CD4-positive, alpha-beta T cell (primary cell): ENCODE measurements at places on chromosomes 4 and X.

DNA sequence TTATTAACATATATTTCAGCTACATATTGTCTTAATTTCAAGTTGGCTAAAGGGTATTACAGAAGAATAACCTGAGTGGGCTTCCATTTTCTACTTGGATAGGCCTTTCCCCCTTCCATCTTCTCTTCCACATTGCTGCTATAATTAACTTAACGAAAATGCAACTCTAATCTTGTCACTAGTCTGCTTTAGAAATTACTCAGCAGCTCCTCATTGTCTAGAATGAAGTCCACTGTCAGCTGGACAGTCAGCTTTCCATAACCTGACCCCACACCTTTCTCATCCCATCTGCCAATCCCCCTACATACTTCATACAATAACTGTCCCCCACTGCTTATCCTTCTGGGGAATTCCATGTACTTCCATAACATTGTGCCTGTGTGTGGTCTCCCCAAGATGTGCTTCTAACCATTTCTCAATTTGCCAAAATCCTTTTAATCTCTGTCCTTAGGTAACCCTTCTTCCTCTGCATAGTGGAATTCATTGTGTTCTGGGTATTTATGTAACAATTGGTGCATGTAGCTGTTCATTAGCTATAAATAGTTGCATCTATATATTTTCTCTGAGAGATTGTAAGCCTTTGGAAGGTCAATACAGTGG, 4.8 kb downstream of the MND1 start:
- DNase-seq: no peak

DNA sequence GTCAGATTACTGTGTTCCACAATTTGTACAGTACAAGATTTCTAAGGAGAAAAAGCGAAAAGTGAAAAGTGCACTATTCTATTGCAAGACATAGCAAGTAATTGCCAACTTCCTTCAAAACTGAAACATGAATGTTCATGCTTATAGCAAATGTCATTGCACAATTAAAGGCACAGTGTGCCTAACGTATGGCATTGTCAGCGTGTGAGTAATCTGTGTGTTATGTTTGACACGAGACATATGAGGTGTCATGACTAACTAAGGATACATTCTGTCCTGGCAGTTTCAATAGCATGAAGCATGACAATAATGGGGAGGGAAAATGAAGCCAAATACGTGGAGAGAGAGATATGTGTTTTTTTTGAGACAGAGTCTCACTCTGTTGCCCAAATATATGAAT, 33.6 kb upstream of the TBC1D9 start:
- no peak for DNase-seq

DNA sequence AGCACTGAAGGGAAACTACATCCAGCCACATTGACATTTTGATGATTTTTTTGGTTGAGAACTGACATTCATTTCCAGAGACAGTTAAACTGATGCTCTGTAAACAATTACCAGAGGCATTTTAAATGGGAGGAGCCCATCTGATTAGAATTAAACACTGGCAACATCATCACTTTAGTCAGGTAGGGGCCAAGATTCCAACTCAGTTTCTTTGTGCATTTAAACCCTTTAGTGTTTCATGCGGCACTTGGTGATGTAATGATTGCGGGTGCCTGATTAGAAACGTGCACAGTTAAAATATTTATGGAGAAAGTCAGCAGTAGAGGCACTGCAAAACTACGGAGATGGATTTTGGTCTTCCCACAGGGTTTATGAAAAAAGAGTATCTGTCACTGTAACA, 16.1 kb downstream of the TNIP3 start:
- DNase-seq: no peak

- DNase-seq: no peak
Observed at GRCh38 chr4:95167805-95168204, 381.0 kb downstream of the UNC5C start.

GRCh38 chr4:163681208-163681821, 186.8 kb downstream of the TMA16 start:
- DNase-seq: peak; percentile 73

- DNase-seq: no peak
Observed at GRCh38 chr4:110107866-110108265, 90.5 kb downstream of the ELOVL6 start.

DNA sequence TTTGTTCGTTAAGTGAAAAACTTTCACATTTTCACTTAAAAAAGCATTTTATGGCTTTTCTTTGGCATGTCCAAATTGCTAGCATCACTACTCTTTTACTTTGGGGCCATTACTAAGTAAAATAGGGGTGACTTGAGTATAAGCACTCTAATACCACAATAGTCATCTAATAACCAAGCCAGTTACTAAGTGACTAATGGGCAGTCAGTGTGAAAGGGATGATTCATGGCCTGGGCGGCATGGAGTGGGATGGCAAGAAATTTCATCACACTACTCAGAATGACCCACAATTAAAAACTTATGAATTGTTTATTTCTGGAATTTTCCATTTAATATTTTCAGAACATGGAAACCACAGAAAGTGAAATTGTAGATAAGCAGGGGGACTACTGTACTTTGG, 60.9 kb downstream of the BMP15 start:
- DNase-seq: no peak

- DNase-seq: no peak
Observed at GRCh38 chr4:124199185-124199584, 513.3 kb downstream of the ANKRD50 start.

- DNase-seq: no peak
Observed at GRCh38 chr4:139153411-139154133, 23.4 kb downstream of the ELF2 start.

GRCh38 chr4:8041172-8041571, 101.5 kb upstream of the AFAP1 start:
- DNase-seq: no peak

DNA sequence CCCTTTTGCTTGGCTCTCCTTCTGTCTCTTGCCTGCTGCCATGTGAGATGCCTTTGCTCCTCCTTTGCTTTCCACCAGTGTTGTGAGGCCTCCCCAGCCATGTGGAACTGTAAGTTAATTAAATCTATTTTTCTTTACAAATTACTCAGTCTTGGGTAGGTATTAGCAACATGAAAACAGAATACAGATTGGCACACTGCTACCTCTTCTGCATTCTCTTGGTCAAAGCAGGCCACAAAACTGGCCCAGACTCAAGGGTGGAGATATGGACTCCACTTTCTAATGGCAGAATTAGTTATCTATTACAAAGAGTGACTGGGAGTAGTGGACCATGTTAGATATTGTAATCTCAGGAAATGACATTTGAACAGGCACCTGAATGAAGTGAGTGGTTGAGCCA, 21.5 kb upstream of the CCDC149 start:
- no peak for DNase-seq

DNA sequence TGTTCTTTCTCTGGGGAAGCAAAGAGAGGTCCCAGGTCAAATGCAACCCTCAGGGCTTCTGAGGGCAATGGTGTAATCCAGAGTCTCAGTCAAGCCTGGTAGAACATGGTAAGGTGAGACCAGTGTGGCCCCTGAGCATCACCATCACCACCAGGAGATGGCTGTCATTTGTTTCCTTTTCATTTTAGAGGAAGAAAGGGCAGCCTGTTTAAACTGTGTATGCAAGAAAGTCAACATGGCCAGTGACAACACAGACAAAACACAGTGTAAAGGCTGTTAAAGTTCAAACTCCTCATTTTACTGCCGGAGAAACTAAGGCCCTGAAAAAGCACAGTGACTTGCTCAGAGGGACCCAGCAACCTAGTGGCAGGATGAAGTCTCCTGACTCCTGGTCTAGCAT, 2.0 kb upstream of the EDA start:
- DNase-seq: no peak

DNA sequence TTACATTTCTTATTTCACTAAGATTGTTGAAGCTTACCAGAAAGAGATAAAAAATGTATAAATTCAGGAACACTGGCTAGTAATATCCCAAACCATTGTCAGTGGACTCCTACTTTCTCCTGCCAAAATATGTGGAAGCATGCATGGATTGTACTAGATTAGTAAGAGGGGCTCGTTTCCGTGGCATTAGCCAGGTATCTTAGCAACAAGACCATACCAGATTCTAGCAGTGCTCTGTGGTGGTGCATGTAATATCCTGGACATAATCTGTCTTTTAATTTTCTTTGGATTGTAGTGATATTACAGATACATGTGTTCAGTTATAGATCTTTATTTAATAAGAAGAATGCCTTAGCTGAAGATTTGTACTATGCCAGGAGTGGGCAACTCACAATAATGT, 371.9 kb upstream of the PITX2 start:
- no peak for DNase-seq

DNA sequence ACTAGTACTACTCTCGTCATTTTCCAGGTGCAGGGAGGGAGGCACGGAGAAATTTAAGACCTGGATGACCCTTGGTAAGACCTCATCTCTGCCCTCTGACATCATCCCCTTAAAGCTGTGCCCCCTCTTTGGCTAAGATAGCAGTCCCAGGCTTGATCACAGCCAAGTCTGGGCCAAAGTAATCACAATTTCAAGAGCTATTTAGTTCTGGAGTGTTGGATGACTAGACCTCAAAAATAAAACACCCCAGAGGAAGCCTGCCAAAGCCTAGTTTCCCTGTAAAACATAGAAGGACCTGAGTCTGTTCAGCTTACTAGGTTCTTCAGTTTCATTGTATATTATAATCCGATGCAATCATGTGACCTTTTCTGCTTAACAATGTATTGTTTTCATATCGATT, 144.6 kb upstream of the ARHGEF9 start:
- DNase-seq: no peak

DNA sequence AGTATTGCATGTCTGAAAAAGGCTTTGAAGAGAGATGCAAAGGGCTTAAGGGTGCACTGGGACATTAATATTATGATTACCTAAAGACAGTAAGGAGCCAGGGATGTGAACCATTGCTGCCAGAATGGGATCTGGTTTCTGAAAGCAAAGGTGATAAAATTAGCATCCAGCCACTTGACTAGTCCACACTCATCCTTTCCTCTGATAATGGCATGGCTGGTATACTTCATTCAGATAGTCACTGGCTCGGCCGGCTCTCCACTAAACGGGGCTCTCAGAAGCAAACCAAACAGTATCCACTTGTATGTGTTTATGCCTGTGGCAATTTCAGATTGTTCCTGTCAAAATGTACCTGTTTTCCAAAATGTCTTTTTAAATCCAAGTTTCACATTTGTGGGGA, 46.4 kb downstream of the MAMLD1 start:
- DNase-seq: no peak

- DNase-seq: no peak
Observed at GRCh38 chr4:101187841-101188240, 159.5 kb downstream of the PPP3CA start.

DNA sequence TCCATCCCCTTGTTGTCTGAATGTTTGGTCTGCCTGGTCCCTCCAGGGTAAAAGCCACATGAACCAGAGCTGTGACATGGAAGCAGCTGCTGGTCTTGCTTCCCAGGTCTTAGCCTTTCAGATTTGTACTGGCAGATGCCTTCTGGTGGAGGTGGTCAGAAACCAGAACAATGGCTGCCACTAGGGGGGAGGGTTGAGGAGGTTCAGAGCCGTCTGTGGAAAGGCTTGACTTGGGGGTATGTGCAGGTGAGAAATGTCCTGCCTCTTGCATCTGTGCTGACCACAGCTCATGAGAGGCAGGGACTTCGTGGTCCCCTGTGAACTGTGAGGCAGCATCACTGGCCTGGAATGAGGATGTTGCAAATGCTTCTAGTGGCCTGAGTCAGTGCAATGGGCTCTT, 144.2 kb upstream of the WDR1 start:
- DNase-seq: no peak

- DNase-seq: no peak
Observed at GRCh38 chr4:171602638-171603355, 210.4 kb upstream of the GALNTL6 start.

- no peak for DNase-seq
Observed at GRCh38 chr4:124079174-124079780, 633.3 kb downstream of the ANKRD50 start.

DNA sequence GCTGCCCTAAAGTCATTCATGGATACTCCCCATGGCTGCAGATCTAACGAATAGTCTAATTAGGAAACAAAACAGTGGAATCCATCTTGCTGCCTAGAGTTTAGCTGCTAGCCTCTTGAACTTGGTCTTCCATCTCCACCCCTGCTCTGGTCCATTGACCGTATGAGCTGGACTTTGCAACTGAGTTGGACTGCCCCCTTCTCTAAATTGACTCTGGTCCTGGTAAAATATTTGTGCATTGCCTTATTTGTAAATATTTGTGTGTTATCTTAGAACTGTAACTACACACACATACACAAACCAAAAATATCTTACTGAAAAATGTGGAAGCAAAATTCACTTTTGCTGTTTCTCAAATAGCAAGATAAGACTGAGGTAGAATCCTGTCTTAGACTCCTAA, 181.3 kb downstream of the NWD2 start:
- DNase-seq: no peak
